ENCODE measurements at places on chromosomes 4 and X.
A peak's percentile ranks its signal among the peaks of the same experiment; 100 is the strongest.

DNA sequence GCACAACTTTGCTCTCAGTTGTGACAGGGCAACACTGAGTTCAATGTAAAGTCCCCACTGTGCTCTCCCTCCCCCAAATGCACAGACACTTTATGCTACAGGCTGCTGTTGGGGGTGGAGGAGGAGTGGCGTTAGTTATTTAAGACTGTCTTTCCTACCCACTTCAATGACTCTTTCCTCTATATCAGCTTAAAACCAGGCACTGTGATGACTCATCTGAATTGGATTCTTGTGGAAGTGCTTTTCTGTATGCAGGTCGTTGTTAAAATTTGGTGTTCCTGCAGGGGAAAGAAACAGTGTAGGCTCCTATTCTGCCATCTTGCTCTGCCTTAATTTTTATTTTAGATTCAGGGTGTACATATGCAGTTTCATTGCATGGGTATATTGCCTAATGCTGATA, 1157.2 kb upstream of the ADGRL3 start:
- no peak for DNase-seq

GRCh38 chr4:20839957-20840356, 139.7 kb downstream of the PACRGL start:
- DNase-seq = no peak

DNA sequence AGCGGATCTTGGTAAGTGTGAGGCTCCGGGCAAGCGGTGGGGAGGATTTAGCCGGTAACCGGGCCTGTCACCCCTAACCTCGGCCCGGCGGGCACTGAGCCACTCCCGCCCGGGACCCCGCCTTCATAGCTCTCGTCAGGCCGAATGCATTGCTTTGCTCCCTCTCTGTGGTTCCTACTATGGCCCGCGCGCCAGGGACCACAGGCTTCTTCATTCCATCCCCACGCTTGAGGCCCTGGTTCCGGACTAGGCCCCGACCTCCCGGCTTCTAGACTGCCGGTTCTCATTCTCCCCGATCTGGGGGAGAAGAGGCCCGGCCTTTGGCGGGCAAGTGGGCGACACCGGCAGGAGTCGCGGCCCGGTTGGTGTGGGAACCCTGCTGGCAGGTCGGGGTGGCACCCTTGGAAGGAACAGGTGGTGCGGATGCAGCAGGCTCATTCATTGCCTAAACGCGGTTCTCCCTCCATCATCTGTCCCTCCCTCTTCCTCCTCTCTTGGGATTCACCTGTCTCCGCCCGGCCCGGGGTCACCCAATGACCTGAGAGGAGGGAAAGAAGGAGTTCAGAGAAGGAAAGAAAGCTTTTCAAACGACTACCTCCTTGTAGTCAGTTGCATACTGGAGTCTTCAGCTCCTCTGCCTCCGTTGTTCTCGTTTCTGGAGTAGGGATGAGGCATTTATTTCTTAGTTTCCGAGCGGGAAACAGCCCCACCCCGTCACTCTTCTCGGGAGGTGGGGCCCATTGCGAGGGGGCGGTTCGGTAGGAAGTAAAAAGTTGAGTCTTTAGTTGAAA, at the start of gene NDUFC1:
Gene NDUFC1 (minus strand): TSS at position 657 of the 791 bp plus-strand sequence. CDS start 6,679 bp downstream, outside the sequence.
- DNase-seq = peak; percentile 60

DNA sequence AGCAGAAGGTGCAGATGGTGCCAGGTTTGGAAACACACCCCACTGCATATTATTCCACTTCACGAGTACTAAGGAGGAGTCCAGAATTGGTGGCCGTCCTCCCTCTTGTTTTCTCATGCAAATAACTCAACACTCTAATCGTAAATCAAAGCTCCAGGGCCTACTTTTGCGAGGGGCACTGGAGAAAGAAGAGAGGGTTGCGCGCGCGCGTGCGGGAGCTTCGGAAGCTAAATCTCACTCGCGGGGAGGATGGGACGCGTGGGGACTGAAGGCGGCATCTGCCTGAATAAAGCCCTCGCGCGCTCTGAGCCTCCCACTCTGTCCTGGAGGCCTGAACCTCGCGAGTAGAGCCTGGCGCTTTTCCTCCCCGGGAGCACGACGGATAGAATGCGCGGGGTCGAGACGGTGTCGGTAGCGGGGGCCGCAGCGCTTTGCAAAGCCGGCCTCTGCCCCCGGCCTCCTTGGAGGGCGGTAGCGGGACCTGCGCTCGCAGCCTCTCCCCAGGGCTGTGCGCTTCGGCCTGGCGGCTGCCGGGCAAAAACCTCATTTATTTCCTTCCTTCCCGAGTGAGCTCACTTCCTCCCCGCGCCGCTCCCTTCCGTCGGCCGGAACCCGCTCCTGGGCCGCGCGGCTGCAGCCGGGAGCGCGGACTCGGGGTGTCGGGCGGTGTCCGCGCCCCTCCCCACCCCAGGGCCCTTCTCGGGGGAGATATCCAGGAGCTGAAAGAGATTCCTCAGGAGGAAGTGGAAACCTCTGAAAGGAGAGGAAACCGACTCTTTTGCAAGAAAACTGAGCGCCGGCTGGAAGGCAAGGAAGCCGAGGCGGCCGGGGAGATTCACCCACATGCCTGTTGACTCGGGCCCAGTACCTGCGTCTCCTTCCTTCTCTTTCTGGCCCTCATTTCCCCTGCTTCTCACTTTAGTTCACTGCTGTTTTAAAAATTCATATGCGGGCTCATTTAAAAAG, 20.7 kb downstream of the HAND2 start:
- DNase-seq = no peak

DNA sequence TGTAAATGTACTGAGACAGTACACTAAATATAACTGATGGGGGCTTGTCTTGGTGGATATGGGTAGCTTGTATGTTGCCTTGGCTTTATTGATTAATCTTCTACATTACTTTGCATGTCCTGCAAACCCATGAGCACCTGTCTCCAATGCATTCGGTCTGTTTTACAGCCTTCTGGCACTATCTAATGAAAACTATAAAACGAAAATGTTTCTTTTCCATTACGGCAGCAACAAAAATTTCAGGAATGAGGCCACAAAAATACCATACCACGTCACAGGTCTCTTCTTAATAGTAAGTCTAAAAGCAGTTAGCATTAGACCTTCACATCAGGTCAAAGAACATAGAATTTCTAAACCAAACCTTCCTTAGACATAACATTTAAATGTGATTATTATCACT, 49.8 kb downstream of the EDNRA start:
- no peak for DNase-seq

DNA sequence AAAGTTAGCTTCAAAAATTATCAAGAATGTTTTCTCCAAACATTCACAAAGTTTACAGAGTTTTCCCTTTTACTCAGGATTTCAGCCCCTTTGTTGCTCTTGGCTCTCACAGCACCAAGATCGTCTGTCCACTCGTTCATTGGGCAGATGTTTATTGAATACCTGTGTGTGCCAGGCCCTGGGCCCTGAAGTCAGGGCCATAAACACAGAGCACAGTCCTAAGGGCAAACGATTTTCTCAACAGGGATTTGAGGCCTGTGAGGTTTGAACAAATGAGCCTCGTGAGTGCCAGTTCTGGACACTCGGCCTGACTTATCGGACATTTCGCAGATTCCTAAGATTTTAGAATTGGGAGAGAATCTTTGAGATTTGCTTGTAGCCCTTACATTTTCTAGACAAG, 142.1 kb downstream of the TBL1X start:
- DNase-seq = no peak

DNA sequence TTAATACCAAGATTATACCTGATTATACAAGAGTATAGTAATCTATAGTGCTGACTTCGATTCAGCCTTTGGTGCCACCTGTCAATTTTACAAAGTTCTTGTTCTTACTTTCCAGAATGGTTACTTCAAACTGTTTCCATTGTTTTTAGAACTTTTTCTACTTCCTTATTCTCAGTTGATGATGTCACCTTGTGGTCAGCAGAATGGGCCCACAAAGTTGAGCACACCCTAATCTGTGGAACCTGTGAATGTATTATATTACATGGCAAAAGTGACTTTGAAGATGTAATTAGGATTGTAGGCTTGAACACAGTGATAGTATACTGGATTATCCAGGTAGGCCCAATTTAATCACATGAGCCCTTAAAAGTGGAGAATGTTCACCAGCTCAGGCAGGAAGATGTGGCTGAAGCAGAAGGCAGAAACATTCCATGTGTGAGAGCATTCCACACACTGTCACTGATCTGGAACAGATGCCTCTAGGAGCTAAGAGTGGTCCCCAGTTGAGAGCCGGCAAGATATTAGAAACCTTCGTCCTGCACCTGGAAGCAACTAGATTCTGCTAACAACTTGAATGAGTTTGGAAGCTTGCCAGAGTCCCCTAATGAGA, 6.3 kb upstream of the SGMS2 start:
- DNase-seq = no peak

GRCh38 chr4:128958194-128958593, 135.1 kb downstream of the SCLT1 start:
- DNase-seq = peak; percentile 10

DNA sequence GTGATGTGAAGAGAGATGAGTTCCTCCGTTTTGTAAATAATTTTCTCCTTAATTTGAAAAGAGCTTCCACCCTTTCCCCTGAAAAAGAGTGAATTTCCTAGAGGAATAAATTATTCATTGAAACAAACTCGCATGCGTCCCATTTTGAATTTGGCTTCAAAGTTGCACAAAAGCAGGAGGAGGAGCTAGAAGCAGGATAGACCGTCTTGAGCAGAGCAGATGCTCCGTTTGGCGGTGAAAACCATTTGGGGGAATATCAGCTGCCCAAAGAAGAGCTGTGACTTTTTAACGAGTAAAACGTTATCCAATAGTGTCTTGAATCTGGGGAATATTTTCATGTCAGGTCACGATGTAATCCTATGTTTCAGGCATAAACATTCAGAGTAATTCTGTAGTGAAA, 42.0 kb downstream of the FAM149A start:
- no peak for DNase-seq

DNA sequence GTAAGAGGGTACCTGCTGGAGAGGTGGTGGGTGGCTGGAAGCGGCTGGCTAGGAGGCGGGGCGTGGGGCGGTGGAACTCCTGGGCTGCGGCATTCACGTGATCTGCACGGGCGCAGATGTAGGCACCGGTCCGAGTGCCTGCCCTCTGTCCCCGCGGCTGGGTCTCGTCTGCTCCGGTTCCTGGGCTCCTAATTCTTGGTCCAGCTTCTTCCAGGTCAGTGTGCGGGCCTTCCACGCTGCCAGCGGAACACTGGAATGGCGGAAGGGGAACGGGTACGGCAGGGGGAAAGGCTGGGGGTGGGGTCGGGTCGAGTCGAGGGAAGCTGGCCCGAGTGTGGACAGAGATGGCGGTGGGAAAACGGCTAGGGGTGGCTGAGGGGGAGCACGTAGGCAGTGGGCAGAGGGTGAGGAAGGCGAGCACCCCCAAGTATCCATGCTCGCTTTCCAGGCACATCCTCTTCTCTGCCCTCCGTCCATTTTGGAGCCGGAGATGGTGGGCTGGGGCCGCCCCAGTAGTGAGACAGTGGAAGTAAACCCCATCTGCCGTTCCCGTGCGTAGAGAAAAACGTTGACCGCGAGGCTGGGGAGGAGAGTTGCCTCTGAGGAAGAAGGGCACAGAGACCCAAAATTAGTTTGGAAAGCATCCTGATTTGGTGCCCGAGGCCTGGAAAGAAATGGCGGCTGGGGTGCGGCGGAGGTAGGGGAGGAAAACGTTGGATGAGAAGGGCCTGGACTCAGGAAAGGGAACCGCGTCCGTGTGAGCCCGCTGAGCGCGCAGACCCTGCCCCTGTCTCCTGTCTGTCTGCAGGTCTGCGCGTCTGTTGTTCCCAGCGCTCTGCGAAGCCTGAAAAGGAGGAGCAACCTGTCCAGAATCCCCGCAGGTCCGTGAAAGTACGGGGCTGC, at the start of gene TCEAL4:
Gene TCEAL4 (plus strand): TSS at position 105 of the 903 bp plus-strand sequence. CDS start 1,161 bp downstream, outside the sequence.
- DNase-seq = no peak

DNA sequence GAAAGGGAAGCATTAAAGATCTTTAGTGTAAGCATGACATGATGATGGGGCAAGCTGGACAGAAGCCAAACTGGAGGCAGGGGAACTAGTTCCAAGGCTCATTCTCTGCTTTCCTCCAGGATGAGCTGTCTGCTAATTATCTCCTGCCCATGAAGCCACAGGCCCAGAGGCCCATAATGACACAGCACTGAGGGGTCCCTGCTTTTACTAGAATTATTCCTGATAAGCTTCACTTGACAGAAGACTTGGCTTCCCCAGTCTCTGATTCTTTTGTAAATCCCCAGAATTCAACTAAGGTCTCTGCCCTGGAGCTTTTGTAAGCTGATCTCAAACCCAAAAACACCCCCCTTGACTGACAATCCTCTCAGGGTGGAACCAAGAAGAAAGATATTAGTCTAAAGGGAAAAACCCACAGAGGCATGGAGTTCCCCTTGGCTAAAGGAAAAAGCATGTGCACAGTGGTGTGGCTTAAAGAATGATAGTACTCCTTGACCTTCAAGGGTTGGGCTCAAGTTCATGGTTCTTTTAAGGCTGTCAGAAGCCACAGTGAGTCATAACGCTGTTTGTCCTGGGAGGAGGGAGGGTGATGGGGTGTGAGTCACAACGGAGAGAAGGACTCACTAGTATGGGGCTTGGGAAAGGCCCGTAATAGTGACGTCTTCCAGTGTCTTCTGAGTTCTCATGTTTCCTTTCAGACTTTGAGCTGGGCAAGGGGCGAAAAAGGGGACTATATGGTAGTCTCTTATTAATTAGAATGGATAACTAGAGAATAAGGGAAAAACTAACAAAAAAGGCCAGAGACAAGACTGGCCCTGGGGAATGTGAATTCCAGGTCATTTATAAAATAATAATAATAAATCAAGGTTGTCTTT, 146.0 kb upstream of the CPEB2 start:
- DNase-seq = peak; percentile 20

DNA sequence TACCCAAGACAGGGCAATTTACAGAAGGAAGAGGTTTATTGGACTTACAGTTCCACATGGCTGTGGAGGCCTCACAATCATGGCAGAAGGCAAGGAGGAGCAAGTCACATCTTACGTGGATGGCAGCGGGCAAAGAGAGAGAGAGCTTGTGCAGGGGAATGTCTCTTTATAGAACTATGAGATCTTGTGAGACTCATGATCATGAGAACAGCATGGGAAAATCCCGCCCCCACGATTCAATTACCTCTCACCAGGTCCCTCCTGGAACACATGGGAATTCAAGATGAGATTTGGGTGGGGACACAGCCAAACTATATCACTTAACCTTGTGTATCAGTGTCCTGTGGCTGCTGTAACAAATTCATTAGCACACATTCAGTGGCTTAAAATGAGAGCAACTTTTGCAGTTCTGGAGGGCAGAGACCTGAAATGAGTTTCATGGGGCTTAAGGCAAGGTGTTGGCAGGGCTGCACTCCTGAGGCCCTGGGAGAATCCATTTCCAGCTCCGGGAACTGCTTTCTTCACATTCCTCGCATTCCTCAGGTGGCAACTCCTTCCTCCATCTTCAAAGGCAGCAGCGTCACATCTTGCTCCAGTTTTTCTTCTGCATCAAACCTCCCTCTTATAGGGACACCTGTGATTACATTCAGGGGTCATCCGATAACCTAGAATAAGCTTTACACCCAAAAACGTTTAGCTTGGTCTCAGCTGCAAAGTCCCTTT, 22.3 kb upstream of the NSG1 start:
- DNase-seq = no peak

GRCh38 chr4:7967501-7968261, 28.0 kb upstream of the AFAP1 start:
- no peak for DNase-seq

- DNase-seq = no peak
Observed at GRCh38 chr4:98627531-98628257, 30.7 kb downstream of the TSPAN5 start.
